Activated T-helper 1 cell treated with anti-CD3 and anti-CD28 coated beads, Interleukin-2, amount 50 U/mL, for 16 hours (primary cell): ENCODE measurements at places on chromosomes 1 and 21.

- no peak for DNase-seq
Measured at GRCh38 chr1:93546162-93546863, 98.4 kb downstream of the FNBP1L start.

DNA sequence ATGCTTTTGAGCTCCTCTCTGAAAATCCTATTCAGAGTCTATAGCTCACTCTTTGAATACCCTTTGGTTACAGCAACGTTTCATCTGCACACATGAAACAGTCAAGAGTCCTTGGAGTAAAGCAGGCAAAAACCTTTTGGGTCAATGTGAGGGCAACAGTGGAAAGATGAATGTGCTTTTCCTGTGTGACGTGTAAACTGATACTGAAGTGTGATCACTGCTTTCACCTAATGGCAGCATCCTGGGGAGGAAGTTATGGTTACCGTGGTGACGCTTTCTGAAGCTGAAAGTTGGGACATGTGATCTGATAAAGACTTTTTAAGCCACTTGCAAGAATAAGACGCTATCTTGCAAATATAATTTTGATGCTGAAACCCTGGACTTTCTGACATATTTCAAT is 160.0 kb downstream of the SEC16B start:
- DNase-seq, result no peak

DNA sequence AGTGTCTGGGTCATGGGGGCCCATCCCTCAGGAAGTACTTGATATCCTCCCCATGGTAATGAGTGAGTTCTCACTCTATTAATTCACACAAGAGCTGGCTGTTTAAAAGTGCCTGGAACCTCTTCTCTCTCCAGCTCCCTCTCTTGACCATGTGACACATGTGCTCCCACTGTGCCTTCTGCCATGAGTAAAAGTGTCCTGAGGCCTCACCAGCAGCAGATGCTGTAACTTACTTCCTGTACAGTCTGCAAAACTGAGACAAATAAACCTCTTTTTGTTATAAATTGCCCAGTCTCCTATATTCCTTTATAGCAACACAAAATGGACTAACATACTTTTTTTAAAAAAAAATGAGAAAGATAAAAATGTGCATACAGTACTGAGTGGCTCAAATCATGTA is 24.0 kb downstream of the PUM1 start:
- no peak for DNase-seq

- DNase-seq, result no peak
Measured at GRCh38 chr1:181490740-181491712, 7.7 kb downstream of the CACNA1E start.
